ENCODE measurements at places on chromosomes 2 and 18.
A peak's percentile ranks its signal among the peaks of the same experiment; 100 is the strongest.

DNA sequence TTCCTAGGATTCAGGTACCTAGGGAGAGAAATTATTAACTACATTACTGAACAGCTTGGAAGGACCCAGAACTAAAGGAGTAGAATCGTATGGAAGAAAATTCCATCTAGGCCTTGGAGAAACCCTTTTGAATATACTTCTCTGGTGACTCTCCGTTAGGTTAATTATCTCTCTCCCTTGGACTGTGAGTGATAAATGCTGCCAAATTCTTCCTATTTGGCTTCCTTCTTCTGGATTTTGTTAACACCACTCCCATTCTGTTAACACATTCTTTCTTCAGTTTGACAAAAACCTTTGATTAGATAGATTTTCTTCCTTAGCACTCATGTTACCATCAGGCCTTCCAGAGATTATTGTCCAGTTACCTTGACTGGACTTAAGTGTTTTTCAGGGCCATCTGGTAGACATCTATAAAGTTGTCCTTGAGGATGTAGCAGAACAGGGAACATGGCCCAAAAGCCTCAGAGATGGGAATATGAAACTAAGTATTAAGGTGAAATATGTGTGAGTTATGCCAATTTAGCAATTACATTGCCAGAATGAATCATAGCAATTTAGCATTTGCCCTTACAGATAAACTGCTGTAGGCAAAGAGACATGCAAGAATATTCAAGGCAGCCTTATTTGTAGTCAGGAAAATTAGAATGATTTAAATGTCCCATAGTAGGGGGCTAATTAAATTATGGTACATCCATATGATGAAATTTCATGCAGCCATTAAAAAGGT is 6.7 kb downstream of the CYP27A1 start:
- DNase-seq = no peak

DNA sequence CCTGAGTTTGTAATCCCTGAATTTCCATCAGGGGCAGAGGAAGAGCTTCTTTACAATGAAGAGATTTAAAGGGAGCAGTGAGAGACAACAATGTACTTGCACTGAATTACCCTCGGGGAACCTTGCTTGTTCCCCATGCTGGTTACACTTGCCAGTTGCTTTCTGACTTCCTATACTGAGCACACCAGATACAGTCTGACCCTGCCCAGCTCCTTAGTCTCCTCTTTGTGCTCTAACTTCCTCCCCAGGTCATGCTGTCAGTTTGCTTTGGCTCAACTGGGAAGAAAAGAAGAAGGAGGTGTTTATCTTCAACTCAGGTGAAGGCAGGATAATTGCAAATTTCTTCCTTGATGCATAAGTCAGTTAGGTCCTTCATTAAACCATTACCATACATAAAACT is 658.4 kb downstream of the NYAP2 start:
- DNase-seq = peak; percentile 33

DNA sequence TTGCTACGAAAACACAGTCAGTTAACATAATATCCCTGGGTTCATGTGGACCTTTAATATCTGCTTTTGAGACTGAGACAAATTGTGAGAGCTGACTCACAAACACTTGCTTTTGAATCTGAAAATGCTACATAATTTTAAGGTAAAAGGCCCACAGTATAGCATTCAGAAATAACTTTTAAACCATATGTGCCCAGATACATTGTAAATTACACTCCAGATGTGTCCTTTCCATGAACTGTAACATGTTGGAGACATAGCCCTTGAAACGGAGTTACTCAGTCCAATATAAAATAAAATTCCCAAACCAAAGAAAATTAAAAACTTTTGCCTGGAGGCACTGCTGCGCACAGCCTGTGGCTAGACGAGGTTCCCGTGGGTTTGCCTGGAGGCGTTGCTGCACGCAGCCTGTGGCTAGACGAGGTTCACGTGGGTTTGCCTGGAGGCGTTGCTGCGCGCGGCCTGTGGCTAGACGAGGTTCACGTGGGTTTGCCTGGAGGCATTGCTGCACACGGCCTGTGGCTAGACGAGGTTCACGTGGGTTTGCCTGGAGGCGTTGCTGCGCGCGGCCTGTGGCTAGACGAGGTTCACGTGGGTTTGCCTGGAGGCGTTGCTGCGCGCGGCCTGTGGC is 131.9 kb upstream of the ALKAL2 start:
- DNase-seq = no peak

- peak; percentile 81 for DNase-seq
Observed at GRCh38 chr2:27096748-27097297, 10.3 kb downstream of the KHK start.

- DNase-seq = no peak
Observed at GRCh38 chr18:11392292-11392691, 217.1 kb upstream of the SLC35G4 start.

DNA sequence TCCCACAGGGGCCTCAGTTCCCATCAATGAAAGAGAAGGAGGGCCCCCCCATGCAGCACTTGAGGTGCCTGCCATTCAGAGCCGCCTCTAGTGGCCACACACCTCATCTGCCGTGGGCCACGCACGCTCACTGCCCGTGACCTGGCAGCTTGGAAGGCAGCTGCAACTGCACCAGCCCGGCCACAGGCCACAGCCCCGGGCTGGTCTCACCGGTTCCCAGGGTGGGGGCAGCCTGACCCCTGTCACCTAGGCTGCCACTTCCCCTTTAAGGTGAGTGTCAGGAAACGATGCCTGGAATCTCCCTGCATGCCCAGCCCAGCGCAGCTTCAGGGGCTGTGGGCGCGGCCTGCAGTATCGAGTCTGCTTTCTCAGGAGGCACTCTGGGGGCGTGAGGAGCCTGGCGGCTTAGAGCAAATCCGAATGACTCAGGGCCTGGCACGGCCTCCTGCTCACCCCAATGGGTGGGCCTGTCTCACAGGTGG is 2.6 kb downstream of the MAB21L4 start:
- DNase-seq = no peak

DNA sequence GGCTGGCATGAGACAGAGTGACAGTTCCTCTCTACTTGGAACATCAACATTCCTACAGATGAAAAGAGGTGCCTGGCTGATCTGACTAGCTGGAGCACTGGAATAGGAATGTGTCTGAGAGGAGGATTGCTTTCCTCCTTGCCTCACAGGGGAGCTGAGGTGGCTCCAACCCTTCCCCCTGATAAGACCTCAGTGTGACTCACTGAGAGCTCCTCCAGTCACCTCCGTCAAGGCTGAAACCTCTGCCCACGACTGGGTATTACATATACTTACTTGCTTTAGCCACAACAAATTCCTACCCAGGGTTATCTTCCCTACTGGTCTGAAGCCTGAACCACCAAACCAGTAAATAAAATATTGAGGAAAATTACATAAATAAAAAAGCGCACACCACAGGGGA is 342.7 kb upstream of the REG3G start:
- DNase-seq = no peak

DNA sequence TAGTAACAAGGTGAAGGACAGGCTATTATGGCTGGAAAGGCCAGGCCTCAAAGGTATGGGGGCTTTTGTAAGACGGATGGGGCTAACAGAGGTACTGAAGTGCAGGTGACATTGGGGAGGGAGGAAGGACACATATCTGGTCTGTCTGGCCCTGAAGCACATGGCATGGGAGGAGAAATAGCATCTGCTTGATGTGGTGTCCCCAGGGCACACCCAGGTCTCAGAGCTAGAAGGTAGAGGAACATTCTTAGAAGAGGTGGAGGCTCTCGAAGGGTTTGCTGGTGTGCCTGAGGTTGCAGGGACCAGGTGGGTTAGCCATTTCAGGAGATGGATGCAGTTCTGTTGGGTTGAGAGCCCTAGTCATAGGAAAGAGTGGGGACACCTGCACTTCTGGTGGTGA is 9.5 kb downstream of the RALB start:
- no peak for DNase-seq

GRCh38 chr2:66862885-66863650 is 428.1 kb downstream of the MEIS1 start:
- DNase-seq = no peak

DNA sequence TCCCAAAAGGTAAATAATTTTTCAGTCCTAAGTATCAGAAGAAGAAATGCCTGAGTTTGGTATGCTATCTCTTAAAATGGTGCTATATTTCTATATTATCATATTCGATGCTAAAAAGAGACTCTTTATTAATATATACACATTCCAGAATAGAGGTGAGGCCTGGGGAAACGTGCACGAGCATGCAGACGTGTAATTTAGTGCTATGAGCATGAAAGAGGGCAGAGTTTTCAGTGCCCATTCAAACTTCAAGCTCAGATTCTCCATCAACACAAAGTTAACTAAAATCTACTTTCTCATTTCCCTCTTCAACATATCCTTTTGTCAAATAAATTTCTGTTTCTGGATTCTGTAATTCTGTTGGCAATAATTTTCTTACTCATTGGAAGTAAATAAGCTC is 5.7 kb upstream of the COBLL1 start:
- no peak for DNase-seq

GRCh38 chr2:179044500-179044899 is 5.4 kb downstream of the CCDC141 start:
- DNase-seq = no peak

DNA sequence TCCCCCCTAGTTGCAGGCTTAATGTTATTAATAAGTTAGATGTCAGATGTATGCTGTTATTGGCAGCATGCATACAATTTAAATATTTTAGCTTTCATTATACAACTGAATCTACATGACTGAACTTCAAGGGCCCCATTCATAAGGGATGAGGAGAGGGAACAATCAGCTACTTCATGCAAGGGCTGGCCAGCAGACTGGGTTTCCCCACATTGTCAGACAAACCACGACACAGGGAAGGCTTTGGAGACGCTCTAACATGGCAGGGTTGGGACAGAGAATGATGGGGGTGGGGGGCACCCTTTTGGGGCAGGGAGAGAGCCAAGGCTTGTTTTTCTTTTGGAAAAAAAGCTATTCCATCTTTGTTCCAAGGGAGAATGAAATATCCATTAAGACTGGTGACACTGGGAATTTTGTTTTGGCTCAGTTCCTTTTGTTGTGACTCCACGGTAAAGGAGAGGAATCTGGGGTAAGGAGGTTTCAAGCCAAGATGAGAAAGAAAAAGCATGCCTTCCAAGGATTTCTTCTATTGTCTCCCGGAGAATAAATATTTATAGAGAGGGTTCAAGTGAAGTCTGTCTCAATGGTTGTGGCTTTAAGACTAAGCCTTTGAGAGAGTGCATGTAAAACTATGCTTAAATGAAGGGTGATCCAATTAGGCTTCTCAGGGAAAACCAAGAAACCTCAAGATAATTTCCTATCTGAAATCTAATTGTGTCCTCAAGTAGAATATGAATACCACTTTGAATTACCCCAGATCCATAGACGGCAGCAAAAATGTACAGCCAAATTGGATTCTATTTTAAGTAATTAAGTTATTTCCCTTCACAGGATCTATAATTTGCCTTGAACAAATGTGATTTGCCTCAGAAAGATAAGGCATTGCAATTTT is 5.4 kb downstream of the CXCR4 start:
- DNase-seq = peak; percentile 52

DNA sequence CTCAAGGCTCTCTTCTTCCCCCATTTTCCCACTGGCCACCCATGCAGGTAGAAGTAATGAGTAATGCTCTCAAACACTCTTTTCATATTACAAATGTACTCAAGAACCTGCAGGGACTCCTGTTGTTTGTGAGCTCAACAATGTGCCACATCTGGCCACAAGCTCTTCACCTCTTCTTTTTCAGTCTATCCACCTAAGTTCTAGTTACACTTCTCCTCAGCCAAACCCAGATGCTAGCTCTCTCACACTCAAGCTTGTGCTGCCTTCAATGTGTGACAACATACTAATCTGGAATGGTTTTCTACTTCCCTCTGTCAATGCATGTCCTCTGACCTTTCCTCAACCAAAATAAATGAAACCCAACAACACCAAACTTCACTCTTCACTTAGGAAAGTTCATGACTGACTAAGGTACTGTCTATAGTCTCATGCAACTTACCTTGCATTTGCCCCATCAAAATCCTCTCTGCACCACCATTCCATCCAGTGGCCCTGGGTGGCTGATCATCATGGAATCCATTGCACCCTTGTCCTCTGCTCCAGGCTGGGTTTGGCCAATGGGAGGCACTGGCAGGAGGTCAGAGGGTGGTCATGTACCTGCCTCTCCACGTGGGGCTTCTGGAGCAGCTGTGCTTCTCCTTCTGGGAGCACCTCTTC is 5.3 kb upstream of the IL18R1 start:
- DNase-seq = no peak

GRCh38 chr18:58315041-58315440 is 271.0 kb downstream of the NEDD4L start:
- DNase-seq = peak; percentile 16

- DNase-seq = peak; percentile 43
Observed at GRCh38 chr2:43223521-43224001, 2.8 kb downstream of the ZFP36L2 start.

DNA sequence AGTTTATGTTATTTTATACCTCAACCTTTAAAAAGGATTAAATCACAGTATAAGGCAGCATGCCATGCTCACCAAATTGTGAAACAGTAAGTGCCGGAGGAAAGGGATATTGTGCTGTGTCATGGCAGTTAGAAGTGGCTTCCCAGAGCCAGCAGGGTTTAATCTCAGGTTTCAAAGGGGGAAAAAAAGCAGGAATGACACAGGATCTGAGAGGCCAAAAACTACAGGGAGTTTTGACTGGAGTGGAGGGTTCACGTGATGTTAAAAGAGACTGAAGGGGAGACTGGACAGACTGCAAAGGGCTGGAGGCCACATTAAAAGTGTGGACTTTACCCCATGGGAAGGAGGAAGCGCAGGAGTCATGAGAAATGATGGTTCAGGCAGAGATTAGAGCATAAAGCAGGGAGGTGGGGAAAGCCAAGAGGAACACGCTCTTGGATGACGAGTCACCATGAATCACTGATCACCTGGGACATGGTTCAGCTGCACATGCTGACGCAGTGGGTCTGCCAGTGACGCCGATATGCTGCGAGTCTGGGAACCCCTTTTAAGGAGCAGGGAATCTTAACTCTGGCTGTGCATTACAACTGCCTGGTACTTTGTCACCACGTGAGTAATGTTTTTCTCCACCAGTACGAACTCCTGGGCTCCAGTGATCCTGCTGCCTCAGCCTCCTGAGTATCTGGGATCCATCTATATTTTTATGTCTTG is 6.1 kb downstream of the CHMP1B start:
- DNase-seq = peak; percentile 99

GRCh38 chr18:45336448-45336847 is 278.8 kb upstream of the SLC14A2 start:
- DNase-seq = no peak

DNA sequence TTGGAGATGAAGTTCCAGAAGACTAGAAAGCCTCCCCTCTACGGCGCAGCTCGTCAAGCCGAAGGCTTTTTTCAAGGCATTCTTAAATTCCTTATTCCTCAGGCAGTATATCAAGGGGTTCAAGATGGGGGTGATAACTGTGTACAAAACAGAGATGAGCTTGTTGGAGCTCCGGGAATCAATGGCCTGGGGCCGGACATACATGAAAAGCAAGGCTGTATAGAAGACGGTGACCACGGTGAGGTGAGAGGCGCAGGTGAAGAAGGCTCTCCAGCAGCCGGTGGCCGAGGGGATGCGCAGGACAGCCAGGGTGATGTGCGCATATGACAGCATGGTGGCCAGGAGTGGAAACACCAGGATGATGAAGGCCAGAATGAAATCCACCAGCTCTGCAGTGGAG is 8.2 kb downstream of the OR6B3 start:
- DNase-seq = no peak
